Effector CD8-positive, alpha-beta T cell (primary cell): ENCODE measurements at places on chromosomes 7 and 10.

- no peak for DNase-seq
These were observed 447.6 kb upstream of the FOXK1 start for GRCh38 chr7:4234498-4234855.

- DNase-seq, result no peak
These were observed 253.8 kb downstream of the CREB5 start for GRCh38 chr7:28666154-28666553.

GRCh38 chr7:96126382-96126781, 195.5 kb downstream of the SLC25A13 start:
- DNase-seq, result no peak

DNA sequence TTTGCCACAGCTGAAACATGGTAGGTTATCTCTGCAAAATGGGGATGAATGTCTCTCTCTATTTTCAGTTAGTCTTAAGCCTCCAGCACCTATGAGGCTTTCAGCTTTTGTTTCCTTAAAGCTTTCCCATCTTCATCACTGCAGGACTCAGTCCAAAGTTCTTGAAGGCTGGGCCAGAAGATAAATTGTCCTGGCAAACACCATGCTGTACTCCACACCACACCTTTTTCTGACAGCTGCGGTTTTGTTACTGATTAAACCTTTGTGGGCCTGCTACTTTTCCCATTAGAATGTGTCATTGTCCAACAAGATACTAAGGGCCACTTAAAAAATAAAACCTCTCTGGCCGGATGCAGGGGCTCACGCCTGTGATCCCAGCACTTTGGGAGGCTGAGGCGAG, 87.2 kb upstream of the A1CF start:
- no peak for DNase-seq
